Glomerular endothelial cell (primary cell): ENCODE measurements at places on chromosomes 6 and 20.

GRCh38 chr20:9516234-9516871 lies 2.0 kb downstream of the LAMP5 start:
- no peak for DNase-seq

- DNase-seq: no peak
These were observed 13.0 kb downstream of the PNISR start for GRCh38 chr6:99412065-99412464.

DNA sequence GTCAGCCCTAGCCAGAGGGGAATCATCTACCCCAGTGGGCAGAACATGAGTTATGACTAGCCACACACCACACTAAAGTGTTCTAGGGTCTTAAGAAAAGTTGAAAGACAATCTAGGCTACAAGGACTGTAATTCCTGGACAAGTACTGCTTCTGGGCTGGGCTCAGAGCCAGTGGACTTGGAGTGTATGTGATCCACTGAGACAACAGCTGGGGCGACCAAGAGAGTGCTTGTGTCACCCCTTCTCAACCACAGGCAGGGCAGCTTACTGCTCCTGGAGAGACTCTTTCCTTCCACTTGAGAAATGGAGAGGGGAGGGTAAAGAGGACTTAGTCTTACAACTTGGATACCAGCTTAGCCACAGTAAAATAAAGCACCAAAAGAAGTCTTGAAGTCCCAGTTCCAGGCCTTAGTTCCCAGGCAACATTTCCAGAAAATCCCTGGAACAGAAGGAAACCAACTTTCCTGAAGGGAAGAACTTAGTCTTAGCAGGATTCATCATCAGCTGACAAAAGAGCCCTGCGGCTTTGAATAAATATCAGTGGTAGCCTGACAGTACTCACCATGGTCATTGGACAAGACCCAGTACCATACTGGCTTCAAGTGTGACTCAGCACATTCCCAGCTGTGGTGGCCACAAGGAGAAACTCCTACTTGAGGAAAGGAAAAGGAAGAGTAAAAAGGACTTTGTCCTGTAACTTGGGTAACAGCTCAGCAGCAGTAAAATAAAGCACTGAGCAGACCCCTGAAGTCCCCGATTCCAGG lies 355.1 kb upstream of the ADGRB3 start:
- no peak for DNase-seq

DNA sequence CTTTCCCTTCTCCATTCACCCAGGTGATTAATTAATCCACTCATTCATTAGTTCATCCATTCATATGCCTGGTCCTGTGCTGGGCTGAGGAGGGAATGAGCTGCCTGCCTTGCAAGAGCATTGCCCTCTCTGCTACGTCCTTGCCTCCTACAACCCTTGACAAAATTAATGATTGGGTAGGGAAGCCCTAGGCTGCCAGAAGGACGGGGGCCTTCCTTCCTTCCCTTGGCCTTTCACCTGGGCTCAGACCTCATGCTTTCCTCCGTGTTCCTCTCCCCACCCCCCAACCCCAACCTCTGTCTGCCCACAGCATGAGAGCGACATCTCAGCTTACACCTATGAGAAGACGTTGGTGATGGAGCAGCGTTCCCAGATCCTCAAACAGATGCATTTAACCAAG lies 25.6 kb downstream of the SLC12A5 start:
- DNase-seq: no peak

- DNase-seq: no peak
These were observed 263.2 kb upstream of the PLN start for GRCh38 chr6:118284736-118285360.

- DNase-seq: no peak
These were observed 28.4 kb downstream of the LHFPL5 start for GRCh38 chr6:35833536-35833935.

- no peak for DNase-seq
These were observed 13.8 kb upstream of the POPDC3 start for GRCh38 chr6:105193647-105194046.

DNA sequence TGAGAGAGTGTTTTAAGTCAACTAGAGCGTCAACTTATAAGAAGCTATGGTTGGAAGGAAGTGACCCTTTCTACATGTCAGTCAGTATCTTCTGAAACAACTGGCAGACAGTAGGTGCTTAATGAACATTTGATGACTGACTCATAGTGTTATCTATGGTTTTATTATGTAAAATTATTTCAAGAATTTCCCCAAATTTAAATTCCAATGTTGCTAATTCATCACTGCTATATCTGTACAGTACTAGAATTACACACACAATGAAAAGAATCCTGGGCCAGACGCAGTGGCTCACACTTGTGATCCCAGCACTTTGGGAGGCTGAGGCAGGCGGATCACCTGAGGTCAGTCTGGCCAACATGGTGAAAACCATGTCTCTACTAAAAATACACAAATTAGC lies 721.4 kb upstream of the FLRT3 start:
- no peak for DNase-seq

DNA sequence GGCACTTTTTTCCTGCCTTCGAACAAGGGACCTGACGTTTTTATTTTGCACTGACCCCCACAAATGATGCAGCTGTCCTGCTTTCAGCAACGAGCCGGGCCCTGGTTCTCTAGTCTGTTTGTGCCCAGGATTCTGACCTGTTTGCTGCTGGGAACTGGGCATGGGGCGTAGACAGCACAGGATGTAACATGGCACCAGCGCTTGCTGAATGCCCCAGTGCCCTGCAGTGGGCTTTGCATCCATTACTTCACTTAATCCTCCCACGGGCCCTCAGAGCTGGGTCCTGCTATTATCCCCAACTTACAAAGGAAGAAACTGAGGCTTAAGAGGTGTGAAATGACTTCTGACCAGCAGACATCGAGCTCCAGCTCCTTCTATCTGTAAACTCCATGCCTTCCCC lies 80.4 kb upstream of the PMEPA1 start:
- DNase-seq: no peak

DNA sequence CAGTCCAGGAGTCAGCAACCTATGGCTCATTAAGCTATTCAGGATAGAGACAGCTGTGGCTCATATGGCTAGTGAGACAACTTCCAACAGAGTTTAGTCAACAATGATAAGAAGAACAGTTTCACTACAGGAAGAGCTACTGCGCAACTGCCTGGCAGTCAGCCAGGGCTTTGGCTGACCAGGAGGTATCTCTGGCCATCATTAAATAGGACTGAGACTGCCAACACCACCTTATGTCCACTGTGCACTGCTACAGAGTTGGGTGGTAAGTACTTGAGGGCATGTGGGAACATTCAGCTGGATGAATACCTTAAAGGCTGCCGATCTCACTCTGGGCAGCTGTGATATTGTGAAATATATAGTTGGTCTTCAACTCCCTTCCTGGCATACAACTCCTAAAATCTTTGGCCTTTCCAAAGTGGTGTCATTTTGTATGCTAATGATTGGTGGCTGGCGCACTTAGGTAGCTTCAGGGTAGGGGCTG lies 52.2 kb upstream of the FAM83C start:
- DNase-seq: peak; percentile 37

DNA sequence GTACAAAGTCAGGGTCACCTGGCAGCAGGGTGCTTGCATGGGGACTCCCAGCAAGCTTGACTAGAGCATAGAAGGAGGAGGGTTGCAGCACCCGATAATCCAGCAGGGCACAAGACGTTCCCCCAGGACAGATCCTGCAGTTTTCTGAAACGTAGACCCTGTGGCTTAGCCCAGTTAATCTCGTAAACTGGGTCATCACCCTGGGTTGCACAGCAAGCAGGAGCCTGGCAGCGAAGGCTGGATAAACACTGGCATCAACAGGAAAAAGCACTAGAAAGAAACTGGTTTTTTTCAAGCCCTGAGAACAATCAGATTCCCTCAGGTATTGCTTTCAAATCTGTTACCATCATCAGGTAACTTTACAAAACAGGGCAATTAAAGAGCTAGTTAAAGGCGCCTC lies 92.6 kb downstream of the PDE7B start:
- no peak for DNase-seq

- no peak for DNase-seq
These were observed 374.1 kb upstream of the MANEA start for GRCh38 chr6:95203153-95203754.

DNA sequence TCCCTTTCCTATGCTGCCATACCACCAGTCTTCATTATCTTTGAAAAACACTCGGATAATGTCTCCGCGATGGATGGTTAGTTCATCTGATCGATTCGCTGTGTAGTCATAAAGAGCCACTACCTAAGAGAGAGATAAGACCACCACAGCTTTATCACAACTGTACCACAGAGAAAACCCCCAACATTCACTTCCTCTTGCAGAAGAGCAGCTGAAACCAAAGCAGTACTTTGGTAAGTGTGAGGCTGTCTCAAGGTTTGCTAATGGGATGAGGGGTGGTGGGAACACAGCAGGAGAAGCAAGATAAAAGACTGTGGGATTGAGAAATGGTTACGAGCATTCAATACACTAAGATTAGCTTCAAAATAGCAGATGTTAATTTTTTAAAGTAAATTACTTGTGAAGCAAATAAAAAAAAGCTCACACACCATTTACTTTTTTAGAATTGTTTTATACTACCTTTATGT lies 142.1 kb downstream of the MYB start:
- no peak for DNase-seq

DNA sequence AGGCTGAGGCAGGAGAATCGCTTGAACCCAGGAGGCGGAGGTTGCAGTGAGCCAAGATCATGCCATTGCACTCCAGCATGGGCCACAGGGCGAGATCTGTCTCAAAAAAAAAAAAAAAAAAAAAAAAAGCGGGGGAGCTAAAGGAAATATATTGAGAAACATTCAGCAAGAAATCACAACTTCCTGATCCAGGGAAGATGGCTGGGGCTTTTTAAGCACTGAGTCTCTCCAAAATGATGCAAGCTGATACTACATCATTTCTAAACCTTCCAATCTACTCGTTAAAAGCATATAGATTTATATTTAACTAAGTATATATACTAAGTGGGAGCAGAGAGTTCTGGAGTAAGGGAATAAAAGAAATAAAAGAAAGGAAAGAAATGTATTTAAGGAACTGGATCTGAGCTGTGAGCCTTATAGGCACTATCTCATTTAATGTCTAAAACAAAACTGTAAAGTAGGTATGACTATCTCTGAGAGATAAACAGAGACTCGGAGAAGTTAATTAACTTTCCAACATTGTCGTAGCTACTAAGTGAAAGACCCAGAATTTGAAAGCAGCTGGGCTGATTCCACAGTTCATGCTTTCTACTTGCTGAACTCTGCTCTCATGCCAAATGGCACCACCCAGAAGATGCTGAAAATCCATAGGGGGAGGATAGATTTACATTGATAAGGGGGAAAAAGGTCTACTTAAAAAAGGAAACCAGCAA lies 215.0 kb upstream of the MARCKS start:
- no peak for DNase-seq

- DNase-seq: no peak
These were observed 3.1 kb upstream of the RGL2 start for GRCh38 chr6:33301877-33302276.

- no peak for DNase-seq
These were observed 802.4 kb downstream of the TFAP2A start for GRCh38 chr6:9612489-9612888.

DNA sequence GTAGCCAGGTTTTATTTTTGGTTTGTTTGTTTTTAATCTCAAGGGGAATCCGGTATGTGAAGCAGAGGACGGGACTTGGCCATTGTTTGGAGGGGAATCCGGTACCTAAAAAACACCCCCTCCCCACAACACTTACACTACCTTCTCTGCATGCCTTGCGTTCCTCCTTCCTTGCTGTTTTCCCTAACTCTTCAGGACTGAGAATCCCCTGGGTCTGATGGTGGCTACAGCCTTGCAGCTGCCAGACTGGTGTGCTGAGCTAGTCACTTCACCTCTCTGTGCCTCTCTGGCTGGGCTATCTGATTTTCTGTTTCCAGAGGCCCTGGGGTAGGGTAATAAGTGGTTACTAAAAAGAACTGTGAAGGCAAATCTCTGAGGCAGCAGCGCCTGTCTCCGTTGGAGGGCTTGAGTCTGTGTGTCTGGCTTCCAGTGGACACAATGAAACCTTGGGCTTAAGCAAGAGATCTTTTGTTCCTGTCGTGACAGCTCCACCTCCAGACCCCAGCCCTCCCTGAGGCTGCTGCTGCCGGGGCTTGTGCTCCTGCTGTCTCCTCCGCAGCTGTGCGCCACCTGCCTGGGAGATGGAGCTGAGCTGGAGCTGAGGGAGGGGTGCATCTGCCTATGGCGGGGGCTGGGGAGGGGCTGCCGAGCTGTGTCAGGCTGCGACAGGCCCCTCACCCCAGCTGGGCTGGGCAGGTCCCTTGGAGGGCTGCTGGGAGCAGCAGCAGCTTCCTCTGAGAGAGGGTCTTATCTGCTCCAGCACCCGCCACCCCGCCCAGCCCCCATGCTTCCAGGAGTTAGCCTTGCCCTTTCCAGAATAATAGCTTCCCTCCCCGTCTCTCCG lies 65.8 kb upstream of the CCDC167 start:
- DNase-seq: no peak

DNA sequence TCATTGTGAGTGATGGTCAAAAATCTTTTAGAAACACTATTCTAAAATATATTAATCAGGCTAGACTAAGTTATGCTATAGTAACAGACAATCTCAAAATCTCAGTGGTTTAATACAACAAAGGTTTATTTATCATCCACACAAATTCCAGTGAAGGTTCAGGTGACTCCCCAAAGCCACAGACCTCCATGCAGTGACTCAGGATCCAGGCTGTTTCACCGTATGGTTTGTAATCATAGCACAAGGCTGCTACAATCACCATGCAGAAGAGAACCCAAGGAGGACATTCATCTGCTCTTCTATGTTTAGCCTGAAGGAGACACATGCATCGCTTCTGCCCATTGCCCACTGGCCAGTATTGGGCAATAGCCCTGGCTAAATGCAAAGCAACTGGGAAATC lies 46.2 kb downstream of the BFSP1 start:
- DNase-seq: no peak

- no peak for DNase-seq
These were observed 126.8 kb upstream of the TMEM170B start for GRCh38 chr6:11410539-11411307.

GRCh38 chr6:10382322-10382721 lies 32.6 kb downstream of the TFAP2A start:
- no peak for DNase-seq

GRCh38 chr20:33857722-33858563 lies 46.8 kb downstream of the CHMP4B start:
- DNase-seq: no peak

DNA sequence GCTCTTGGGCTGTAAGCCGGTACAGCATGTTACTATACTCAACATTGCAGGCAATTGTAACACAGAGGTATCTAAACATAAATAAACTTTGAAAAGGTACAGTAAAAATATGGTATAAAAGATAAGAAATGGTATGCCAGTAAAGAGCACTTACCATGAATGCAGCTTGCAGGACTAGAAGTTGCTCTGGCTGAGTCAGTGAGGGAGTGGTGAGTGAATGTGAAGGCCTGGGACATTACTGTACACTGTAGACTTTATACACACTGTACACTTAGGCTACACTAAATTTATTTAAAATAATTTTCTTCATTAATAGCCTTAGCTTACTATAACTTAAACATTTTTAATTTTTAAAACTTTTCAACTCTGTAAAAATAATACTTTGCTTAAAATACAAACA lies 37.8 kb upstream of the ANKEF1 start:
- no peak for DNase-seq
